Lower lobe of right lung (tissue), 2 donors: ENCODE measurements at places on chromosomes 2 and 18. TPM values are rescaled to one million over a fixed set of nuclear protein-coding genes. Genes with fewer than 3 reads are reported as not detected.

DNA sequence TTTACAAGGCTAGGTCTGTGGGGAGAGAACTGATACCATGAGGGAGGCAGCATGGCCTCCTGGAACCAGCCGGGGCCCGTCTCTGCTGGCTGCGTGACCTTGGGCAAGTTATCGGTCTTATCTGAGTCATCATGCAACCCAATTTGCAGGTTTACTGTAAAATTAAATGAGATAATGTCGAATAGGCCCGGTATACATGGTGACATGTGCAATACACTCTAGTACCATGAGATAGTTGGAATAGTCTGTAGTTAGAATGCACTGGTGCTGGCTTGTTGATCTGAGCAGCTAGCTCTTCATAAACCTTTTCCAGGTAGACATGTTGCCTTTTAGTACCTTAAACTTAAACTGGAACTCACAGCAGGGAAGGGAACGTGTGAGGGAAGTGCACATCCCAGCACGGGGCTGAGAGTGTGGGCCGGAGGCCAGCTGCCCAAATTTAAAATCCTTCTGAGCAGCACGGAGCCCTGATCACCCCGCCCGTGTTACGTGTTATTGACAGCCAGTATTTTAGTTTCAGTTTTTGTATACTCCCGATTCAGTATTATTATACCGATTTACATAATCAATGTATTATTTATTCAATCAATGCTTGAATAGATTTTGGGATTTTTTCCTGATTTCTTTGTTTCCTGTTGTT, 72.4 kb upstream of the HS6ST1 start:
- H3K36me3 ChIP-seq: no peaks in the 10 kb centered on the region
- H3K27ac ChIP-seq: no peak overlapping the region
- H3K27me3 ChIP-seq: no peaks in the 10 kb centered on the region
- DNase-seq: no peak

GRCh38 chr2:275466-275865, 10.7 kb downstream of the ACP1 start:
- H3K27me3 ChIP-seq: no peaks in the 10 kb centered on the region
- DNase-seq: no peak
- H3K4me3 ChIP-seq: no peak overlapping the region
- no peaks in the 10 kb centered on the region for H3K4me1 ChIP-seq
- no peak overlapping the region for H3K27ac ChIP-seq
- peaks cover 85% of the 10 kb centered on the region for H3K36me3 ChIP-seq

GRCh38 chr2:120399889-120400240, 53.9 kb downstream of the INHBB start:
- H3K36me3 ChIP-seq: no peaks in the 10 kb centered on the region
- no peaks in the 10 kb centered on the region for H3K4me1 ChIP-seq
- no peak for DNase-seq
- no peak overlapping the region for H3K27ac ChIP-seq

- DNase-seq: no peak
- no peak overlapping the region for H3K4me3 ChIP-seq
- no peaks in the 10 kb centered on the region for H3K4me1 ChIP-seq
- H3K36me3 ChIP-seq: no peaks in the 10 kb centered on the region
- no peaks in the 10 kb centered on the region for H3K27me3 ChIP-seq
These were observed 1277.0 kb upstream of the SLC39A10 start for GRCh38 chr2:194380011-194380410.

- no peak overlapping the region for H3K27ac ChIP-seq
- H3K4me3 ChIP-seq: peak overlapping the region; percentile 33
- DNase-seq: no peak
- H3K4me1 ChIP-seq: no peaks in the 10 kb centered on the region
- H3K27me3 ChIP-seq: no peaks in the 10 kb centered on the region
These were observed 32.7 kb upstream of the ABCA12 start for GRCh38 chr2:215171151-215171550.

DNA sequence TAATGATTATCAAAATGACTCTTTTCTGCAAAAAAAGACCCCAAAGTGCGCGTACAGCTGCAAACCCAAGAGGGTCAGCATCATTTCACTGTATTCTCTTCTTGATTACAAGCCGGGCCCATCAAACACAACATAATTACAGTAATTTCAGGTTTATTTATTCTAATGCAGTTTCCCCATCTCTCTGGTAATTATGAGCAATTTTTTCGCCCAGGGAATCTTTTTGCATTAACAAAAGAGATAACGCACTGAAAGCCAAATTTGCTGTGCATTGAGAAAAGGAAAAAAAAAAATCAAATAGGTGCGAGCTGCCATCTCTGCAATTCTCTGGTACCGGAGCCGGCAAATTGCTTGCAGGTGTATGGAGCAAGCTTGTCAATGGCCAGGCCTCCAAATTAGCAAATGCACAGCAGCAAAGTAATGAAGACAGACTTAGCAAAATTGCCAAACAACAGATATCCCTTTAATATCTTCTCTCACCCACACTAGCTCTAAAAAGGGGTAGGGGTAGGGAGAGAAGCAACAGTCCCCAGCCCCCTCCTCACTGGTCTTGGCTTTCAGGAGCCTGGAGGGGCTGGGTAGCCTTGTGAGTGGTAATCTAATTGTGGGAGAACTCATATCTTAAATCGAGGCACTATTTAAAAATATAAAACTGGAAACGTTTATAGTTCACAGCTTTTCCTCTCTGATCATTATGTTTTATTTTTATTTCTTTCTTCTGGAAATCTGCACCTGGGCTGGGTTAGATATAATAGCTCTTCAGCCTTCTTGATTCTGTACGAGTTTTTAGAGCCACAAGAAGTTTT, 6.7 kb downstream of the DLX1 start:
- peaks cover 100% of the 10 kb centered on the region for H3K27me3 ChIP-seq
- no peak overlapping the region for H3K27ac ChIP-seq
- peaks cover 31% of the 10 kb centered on the region for H3K4me1 ChIP-seq
- H3K36me3 ChIP-seq: no peaks in the 10 kb centered on the region

GRCh38 chr2:232398293-232399034, 8.2 kb upstream of the ALPG start:
- H3K4me1 ChIP-seq: no peaks in the 10 kb centered on the region
- H3K27ac ChIP-seq: no peak overlapping the region
- H3K27me3 ChIP-seq: no peaks in the 10 kb centered on the region

DNA sequence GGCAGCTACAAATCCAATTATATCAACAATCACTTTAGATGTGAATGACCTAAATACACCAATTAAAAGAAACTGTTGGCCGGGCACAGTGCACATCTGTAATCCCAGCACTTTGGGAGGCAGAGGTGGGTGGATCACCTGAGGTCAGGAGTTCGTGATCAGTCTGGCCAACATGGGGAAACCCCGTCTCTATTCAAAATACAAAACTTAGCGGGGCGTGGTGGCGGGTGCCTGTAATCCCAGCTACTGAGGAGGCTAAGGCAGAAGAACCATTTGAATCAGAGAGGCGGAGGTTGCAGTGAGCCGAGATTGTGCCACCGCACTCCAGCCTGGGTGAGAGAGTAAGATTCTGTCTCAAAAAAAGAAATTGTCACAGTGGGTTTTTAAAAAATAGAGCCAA, 49.5 kb downstream of the ATL2 start:
- H3K4me1 ChIP-seq: peaks cover 2% of the 10 kb centered on the region
- H3K36me3 ChIP-seq: peaks cover under 1% of the 10 kb centered on the region
- no peaks in the 10 kb centered on the region for H3K27me3 ChIP-seq
- no peak overlapping the region for H3K27ac ChIP-seq

DNA sequence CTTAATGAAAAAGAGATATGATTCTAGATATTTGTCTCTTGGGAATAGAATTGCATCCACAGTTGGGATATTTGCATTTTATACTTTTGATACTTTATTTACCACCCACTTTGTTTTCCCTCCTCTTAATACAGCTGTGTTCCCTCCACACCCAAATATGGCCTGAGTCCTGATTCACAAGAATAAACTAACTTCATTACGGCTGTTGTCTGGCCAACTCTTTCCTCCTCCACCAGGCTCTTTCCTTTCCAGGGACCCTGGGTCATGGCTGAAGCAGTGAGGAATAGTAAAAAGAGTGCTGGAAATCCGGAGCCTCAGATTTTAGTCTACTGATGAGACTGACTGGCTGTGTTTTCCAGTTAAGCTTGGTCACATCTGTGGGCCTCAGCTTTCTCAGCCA, 48.4 kb upstream of the STAM2 start:
- peaks cover 11% of the 10 kb centered on the region for H3K4me1 ChIP-seq
- H3K27ac ChIP-seq: no peak overlapping the region
- H3K4me3 ChIP-seq: no peak overlapping the region
- no peaks in the 10 kb centered on the region for H3K27me3 ChIP-seq
- DNase-seq: no peak

Gene CAPN14
- 0.15 TPM for total RNA-seq

Gene YPEL5
- 98.0 TPM for total RNA-seq

Gene DGKD
- 69.3 TPM for total RNA-seq

Gene SIGLEC15
- total RNA-seq: 0.35 TPM

Gene KIAA2012
- 2.8 TPM for total RNA-seq

Gene POLE4
- 65.4 TPM for total RNA-seq

Gene NEURL3
- total RNA-seq: 0.27 TPM

Gene ABCA12
- total RNA-seq: not detected

Gene C2orf80
- not detected for total RNA-seq

Gene UGT1A10
- total RNA-seq: not detected
